ENCODE measurements at places on chromosomes 2 and 18.

GRCh38 chr2:180983468-180984242 lies 3.2 kb downstream of the UBE2E3 start:
- DNase-seq: no peak

- no peak for DNase-seq
Measured at GRCh38 chr2:239846789-239847676, 178.1 kb downstream of the NDUFA10 start.

DNA sequence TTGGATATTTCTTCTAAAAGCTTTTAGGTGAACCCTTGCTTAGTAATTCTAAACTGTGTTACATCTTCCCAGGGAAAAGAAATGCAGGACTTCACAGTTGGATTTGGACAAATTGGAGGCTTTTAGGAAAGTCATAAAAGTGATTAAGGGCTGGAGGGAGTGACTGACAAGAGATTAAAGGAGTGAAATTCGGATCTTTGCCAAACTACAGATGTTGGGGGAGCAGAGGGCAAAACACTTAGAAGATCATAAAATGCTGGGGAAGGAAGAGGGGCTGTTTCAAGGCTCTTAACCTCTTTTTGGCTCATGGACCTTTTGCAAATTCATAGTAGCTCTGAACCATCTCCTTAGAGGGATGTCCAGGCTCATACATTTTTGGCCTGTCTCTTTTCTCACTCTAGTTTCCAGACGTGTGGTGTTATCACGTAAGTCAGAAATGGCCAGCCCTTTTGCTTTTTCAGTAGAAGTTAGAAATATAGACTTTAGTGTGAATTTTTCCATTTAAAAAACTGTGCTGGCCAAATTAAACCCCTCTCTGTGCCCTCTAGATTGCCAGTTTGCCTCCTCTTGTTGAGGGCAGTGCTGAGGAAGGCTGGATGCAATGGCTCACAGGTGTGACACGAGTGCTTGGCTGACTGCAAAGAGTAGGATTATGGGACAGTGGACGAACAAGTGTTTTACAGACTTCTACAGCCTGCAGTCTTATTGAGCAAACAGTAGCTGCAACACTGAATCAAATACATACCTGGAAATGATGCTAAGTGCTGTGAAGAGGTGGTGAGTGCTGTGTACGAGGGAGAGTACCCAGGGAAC lies 109.9 kb downstream of the LYPD6B start:
- DNase-seq: no peak

DNA sequence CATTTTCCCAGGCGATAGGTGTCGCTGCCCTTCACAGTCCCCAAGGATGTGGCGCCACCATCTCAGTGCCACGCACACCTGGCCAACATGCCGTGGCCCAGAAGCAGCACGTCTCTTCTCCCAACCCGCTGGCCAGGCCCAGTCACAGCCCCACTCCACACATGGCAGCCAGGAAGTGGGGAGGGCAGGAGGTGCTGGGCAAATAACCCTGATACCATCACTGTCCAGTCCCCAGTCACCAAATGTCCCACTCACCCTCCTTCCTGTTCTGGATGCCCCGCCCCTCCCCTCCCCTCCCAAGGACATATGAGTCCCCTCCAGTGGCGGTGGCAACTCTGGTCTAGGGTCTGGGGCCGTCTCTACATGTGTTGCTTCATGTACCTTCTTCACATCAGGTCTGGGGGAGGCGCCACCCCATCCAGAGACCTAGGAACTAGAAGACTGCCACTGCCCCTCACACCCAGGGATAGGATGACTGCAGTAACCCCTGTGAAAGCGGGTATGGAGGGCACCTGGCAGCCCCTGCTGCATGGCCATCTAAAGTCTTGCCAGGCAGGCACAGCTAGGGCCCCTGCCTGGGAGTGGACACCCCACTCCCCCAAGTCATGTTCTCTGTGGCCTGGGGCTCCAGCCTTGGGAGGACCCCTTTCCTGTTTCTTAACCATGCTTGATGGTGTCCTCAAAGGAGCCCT lies 7.3 kb upstream of the CAPN10 start:
- DNase-seq: no peak

DNA sequence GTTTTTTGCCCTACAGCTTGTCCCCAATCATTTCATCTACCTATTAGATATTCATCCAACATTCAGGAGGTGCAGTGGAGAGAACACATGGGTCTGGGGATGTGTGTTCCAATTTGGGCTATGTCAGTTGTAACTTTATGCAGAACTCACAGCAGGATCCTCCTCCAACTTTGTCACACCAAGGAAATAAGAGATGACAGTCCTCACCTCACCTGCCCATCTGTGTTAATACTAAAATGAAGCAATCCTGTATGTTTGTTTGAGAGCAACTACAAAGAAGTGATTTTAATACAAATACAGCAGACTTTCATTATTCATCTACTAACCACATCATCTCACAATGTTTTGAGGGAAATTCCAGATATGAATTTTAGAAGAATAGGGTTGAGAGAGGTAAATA lies 126.7 kb downstream of the ARHGAP15 start:
- DNase-seq: no peak

DNA sequence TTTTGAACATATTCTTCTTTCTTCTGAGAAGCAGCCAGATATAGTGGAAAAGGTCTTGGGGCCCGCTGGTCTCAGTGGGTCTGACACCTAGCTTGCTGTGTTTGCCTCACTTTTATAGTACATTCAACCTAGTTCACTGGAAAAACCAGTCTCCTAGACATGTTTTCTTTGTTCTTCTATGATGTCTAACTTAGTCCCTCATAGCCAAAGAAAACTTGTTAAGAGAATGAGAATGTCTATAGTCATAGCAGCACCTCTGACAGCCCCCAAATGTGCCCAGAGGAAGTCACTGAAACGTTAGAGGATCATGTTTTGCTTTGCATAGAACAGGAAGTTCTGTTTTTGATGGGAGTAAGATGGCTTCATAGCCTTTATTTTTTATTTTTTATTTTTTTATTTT lies 40.3 kb downstream of the TNFRSF11A start:
- DNase-seq: no peak

DNA sequence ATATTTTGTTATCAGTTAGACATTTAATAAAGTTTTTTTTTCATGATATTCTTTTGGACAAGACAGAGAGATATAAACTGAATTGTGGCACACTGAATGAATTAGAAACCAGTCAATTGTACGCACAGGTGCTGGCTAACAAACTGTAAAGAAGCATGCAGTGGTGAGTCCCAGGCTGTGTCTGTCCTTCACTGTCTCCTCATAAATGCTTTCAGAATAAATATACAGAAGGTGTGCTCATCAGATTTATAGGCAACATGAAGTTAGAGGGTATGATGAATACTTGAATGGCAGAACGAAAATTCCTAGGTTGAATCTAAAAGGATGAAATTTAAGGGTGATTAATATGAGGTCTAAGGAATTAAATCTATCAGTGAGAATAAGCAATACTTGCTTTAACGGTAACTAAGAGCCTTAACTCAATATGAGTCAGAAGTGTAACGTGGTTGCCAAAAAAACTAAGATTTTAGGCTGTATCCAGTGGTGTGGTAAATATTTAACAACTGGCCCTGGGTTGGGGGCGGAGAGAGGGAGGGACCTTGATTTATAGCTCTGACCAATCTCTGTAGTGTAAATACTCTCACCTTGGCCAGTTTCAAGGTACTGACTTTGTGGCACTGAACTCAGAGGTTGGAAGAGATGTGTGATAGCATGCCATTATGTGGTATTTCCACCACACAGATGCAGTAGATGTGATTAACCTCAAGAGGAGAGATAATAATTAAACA lies 41.9 kb upstream of the AAK1 start:
- DNase-seq: no peak

DNA sequence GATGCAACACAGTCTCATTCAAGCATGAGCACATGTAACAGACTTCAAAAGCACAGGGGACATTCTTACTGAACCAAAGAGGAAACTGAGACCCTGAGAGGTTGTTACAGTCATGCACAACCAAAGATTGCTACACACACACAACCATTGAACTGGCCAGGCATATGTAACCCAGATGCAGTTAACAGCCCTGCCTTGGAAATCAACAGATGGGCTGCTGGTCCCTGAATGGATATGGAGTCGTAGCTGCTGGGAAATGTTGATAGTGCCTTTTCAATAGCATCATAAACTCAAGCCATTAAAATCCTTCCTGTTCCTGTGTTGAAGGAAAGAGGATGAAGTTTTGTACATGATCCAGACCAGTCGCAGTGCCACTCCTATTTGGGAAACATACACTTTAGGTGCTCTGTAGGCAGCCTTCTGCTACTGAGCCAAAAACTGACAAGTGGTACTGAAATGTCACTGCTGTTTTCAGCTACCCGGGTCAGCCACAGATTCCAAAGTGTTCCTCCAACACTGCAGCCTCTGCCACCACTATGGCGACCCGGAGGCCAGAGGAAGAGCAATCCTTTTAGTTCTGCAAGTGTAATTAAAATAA lies 143.9 kb downstream of the CCBE1 start:
- DNase-seq: no peak

DNA sequence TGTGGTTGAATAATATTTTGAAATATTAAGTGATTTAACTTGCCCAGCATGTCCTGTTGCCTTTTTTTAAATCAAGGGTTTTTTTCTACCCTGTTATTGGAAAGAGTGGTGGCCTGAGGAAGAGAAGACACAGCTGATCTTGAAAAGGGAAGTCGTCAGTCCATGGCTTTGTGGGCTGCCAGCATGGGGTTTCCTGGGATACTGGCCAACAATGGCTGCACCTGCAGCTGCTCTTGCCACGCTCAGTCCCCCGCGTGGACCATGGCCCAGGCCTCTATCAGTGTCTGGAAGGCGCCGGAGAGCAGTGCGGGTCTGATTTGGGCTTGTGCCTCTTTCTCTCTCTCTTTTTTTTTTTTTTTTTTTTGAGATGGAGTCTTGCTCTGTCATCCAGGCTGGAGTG lies 99.3 kb downstream of the ASB1 start:
- no peak for DNase-seq

DNA sequence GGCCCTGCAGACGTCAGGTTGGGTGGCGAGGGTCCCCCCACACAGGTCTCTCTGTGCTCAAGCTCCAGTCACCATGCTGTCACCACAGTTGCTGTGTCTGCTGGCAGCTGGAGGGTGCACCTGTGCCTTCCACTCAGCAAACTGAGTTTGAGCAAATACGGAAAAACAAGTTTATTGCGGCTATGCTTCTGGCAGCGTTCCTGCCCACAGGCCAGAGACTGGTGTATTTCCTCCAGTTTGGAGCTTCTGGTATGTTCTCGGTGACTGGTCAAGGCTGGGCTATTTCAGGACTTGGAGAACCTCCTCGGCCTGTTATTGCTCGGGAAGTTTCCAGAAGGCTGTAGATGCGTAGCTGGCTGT lies 132.6 kb downstream of the SEPTIN10 start:
- DNase-seq: no peak

- no peak for DNase-seq
Measured at GRCh38 chr2:26952374-26952773, 18.1 kb upstream of the MAPRE3 start.

- no peak for DNase-seq
Measured at GRCh38 chr2:172273910-172274571, 153.3 kb upstream of the ITGA6 start.

DNA sequence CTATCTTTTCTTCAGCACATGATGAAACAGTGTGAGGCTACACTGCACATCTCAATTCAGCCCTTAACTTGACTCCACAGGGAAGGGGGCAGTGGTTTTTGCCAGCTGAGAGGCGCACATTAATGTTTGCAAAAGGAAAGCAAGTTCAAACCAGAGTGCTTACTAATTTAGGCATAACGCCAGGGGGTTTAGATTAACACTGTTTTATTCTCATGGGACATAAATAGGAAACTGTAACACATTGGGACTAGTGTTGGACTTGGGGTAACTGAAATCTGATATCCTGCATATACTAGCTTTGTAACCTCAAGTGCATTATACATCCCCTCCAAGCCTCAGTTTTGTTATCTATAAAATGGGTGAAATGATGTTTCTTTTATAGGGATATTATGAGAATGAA lies 821.2 kb upstream of the ID2 start:
- no peak for DNase-seq

DNA sequence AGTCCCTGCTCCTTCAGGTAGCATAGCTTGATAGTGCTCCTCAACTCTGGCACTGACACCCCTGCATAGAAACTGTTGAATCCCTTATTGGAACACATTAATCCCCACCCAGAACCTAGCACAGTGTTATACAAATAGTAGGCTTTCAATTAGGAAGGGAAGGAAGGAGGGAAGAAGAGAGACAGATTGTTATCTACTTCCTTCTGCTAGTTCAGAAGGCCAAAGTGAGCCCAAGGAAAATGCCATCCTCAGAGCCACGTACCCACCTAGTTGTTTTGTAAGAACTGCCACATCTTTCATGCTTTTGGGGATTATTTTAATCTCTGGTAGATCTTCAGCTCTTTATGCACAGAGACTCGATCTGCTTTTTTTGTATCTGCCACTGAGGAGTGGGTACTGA lies 75.1 kb downstream of the CLHC1 start:
- DNase-seq: no peak

DNA sequence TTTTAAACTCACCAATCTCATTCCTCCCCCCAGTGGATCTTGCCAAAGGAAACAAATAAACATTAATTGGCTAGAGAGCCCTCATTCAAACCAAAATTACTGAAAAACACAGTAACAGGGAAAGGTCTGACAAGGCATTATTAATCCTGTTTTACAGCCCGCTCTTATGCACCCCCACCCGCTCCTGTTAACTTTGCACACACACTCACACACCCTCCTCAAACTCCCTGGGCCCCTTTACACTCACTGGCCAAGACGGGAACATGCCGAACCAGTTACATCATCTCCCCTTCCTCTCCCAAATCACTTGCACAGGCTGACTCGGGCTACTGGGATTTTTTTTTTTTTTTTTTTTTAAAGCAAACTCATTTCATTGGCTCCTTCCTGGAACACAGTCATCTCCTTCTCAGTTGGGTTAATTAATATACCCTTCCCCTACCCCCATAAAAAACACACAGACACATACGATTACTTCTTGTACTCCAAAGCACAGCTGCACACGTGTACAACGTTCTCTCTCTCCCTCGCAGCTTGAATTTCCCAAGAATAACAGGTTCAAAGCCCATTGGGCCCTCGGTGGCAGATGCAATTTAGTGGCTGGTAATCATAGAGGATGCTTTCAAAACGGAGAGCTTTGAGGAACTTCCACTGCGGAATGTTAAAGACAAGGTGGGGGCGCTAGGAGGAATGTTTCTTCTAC lies 31.8 kb downstream of the KLF7 start:
- peak; percentile 42 for DNase-seq

DNA sequence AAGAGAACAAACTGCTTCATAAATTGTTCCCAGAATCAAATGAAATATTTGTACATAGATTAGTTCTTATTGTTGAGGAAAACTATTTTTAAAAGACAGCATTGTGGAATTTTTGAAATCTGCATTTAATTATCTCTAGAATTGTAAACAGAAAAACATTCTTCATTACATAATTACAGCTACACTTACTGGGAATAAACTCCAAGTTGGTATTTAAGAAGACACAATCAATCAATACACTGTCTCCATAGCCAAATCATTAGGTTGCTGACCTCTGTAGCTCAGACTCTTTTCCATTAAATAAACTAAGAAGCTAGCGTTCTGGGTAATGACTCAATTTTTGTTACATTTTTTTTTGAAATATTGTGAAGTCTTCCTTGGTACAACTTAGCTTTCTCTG lies 70.2 kb upstream of the PIEZO2 start:
- no peak for DNase-seq
